ENCODE measurements at places on chromosomes 3 and 15.

DNA sequence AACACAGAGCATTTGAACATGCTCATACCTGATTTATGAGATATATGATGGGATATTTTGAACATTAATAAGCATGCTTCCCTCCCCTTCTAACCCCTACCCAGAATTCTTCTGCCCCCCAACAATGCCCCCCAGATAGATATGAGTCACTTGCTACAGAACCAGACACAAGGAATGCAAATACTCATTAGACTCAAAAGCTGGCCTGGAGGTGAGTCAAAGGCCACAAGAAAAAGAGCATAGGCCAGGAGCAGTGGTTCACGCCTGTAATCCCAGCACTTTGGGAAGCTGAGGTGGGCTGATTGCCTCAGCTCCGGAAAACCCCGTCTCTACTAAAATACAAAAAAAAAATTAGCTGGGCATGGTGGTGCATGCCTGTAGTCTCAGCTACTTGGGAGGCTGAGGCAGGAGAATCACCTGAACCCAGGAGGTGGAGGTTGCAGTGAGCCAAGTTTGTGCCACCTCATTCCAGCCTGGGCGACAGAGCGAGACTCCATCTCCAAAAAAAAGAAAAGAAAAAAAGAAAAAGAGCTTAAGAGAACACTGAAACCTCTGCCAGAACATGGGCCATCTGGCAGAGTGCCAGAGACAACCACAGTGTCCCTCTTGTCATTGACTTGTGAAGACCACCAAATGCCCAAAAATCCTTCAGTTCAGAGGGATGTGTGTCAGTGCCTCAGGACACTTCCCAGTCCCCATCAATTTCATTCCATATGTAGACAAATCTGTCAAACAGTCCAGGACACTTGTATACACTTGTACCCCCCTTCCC lies 3.9 kb upstream of the SH3GL3 start:
- DNase-seq = no peak

GRCh38 chr15:66772604-66773128 lies 70.6 kb downstream of the SMAD6 start:
- no peak for DNase-seq

- DNase-seq = peak; percentile 52
Measured at GRCh38 chr3:73622091-73622805, 2.5 kb downstream of the PDZRN3 start.

DNA sequence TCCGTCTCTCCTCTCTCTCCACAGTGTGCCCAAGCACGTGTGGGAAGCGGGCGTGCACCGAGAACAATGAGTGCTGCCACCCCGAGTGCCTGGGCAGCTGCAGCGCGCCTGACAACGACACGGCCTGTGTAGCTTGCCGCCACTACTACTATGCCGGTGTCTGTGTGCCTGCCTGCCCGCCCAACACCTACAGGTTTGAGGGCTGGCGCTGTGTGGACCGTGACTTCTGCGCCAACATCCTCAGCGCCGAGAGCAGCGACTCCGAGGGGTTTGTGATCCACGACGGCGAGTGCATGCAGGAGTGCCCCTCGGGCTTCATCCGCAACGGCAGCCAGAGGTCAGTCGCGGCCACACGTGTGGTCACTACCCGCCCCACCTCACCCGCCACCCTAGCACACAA lies 116.3 kb downstream of the PGPEP1L start:
- DNase-seq = no peak

DNA sequence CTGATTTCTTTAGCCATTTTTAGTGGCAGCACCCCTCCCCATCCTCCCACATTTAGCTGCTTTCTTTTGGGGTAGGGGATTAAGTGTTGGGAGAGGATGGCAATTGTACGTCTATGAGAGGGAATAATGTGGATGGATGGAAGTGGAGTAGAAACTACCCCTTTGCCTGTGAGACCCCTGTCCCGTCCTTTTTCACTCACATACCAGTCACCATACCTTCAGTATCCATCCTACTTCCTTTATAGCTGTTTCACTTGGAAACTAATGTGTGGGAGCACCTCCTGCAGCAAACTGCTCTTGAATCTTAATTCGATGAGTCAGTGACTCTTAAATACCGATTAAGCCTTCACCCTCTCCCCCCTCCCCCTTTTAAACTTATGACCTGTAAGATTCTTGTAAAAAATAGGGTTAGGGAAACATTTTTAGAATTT lies 730 bp downstream of the SPRED1 start:
- DNase-seq = no peak

GRCh38 chr3:39344746-39345344 lies 15.3 kb downstream of the CCR8 start:
- no peak for DNase-seq

DNA sequence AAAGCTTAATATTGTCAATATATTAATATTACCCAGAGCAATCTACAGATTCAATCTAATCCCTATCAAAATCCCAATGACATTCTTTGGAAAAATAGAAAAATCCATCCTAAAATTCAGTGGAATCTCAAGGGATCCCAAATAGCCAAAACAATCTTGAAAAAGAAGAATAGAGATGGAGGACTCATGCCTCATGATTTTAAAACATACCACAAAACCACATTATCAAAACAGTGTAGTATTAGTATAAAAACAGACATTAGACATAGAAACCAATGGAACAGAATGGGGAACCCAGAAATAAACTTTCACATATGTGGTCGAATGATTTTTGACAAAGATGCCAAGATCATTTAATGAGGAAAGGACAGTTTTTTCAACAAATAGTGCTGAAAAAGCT lies 14.6 kb downstream of the NEK4 start:
- no peak for DNase-seq

DNA sequence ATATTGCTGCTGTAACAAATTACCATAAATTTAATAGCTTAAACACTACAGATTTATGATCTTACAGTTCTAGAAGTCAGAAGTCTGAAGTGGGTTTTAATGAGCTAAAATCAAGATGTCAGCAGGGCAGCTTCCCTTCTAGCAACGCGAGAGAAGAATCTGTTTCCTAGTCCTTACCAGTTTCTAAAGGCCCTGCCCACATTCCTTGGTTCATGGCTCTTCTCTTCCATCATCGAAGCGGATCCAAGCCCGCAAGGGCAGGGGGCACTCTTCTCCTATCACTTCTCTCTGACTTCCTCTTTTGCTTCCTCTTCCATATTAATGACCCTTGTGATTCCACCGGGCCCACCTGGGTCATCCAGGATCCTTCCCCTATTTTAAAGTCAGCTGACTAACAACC lies 16.1 kb downstream of the MINDY4B start:
- DNase-seq = no peak

GRCh38 chr3:132659365-132660051 lies at the start of gene ACAD11:
Gene ACAD11 (minus strand): TSS chr3:132659809. CDS start chr3:132659751, 58 bp downstream.
- DNase-seq = peak; percentile 59

DNA sequence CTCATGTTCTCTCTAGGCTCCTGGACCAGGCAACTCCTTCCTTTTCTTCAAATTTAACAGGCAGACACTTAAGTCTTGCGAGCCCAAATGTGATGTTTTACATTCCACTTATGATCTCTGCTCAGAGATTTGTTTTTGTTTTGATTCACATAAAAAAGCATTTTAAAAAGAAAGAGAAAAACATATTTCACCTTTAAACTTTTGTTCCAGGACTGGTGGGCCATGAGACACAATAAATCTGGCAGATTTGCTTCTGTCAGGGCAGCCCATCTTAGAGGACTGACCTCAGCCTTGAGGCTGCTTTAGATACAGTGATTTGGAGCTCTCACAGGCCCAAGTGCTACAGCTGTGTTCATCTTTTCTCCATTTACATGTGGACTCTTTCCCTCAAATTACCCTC lies 52.0 kb downstream of the CMSS1 start:
- DNase-seq = no peak

GRCh38 chr3:61610316-61610715 lies 48.9 kb downstream of the PTPRG start:
- no peak for DNase-seq

DNA sequence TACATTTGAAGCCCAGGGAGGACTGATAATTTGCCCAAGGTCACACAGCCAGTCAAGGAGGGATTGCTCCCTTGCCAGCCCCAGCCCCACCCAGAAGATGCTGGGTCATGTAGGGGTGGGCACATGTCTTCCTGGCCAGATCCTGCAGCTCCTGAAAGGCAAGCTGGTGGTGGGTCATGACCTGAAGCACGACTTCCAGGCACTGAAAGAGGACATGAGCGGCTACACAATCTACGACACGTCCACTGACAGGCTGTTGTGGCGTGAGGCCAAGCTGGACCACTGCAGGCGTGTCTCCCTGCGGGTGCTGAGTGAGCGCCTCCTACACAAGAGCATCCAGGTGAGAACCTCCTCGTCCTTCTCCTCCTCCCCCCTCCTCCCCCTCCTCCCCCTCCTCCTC lies 13.2 kb downstream of the ISG20 start:
- no peak for DNase-seq

DNA sequence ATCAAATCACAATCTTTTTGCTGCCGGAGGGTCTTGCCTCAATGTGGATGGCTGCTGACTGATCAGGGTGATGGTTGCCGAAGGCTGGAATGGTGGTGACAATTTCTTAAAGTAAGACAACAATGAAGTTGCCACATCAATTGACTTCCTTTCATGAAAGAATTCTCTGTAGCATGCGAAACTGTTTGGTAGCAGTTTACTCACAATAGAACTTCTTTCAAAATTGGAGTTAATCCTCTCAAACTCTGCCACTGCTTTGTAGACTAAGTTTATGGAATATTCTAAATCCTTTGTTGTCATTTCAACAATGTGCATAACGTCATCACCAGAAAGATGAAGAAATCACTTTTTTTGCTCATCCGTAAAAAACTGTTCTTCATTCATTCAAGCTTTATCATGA lies 65.8 kb downstream of the B3GNT5 start:
- DNase-seq = no peak

GRCh38 chr15:83192742-83193141 lies 14.9 kb downstream of the HDGFL3 start:
- DNase-seq = no peak

- no peak for DNase-seq
Measured at GRCh38 chr3:151798466-151798865, 15.4 kb upstream of the AADAC start.

- DNase-seq = peak; percentile 16
Measured at GRCh38 chr3:181253796-181254195, 264.3 kb upstream of the DNAJC19 start.

DNA sequence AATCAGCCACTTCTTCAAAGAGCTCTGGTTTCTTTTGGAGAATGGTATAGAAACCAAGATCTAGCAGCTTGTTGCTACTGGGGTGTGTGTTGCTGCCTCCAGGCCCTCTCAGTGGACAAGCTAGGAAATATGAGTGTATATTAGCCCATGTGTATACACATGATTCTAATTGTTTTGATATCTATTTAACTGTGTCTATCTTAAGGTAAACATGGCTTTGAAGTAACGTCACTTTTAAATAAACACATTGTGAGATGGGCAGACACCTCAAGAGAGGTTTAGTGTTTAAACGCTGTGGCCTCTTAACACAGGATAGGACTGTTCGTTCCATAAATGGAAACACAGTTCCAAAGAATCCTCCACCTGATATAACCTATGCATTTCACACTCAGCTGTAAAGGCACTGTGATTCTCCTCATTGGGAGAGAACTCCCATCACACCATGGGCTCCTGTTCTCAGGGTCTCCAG lies 87.0 kb downstream of the GMPS start:
- no peak for DNase-seq

DNA sequence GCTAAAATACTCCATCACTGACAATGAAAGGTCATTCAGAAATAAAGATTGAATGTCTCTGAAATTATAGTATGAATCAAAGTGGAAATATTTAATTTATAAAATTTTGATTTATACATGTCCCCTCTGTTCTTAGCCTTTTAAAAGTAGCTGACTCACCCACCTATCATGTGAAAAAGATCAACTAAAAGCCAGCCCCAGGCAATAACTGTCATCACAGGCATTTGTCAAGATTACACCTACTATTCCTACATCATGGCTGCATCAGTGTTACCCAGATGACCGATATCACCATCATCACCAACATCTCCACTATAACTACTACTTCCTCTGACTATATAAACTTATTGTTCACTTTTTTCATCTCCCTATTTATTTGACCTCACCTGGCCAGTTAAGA lies 14.3 kb upstream of the PIK3R4 start:
- no peak for DNase-seq

- no peak for DNase-seq
Measured at GRCh38 chr3:56094170-56094569, 374.1 kb downstream of the ERC2 start.

All from NCI-H748 treated with DMSO at 0.1 percent for 48 hours (cell line).